Fibroblast of skin of right biceps (primary cell): ENCODE measurements at places on chromosomes 5 and 9.

DNA sequence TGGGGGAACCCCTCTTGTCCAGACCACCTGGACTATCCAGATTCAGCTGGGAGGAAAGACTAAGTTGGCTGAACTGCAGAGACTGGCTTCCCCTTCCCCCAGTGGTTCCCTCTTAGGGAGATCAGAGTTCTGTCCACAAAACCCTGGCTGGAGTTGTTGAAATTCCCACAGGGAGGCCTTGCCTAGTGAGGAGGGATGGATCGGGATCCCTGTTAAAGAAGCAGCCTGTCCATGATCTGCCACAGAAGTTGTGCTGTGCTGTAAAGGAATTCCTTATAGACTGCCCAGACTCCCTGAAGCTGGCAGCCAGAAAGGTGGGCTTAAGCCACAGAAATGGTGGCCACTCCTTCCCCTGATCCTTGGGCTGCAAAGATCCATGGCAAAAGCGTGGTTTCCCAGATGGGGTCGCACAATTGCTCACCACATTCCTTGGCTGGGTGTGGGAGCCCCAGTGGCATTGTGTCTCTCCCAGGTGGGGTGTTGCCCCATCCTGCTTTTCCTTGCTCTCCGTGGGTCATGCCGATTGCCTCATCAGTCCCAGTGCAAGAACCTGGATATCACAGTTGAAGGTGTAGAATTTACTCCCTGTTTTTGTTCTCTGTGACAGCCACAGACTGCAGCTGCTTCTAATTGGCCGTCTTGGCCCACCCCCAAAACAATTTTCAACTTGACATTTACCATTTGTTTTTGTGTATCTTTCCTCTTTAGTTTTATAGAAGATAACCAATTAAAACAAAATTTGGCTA is 342.4 kb downstream of the FGF10 start:
- no peak for DNase-seq

GRCh38 chr9:1957856-1958255 is 57.3 kb upstream of the SMARCA2 start:
- no peak for DNase-seq

- no peak for DNase-seq
Observed at GRCh38 chr9:942805-943580, 33.5 kb upstream of the DMRT3 start.

- no peak for DNase-seq
Observed at GRCh38 chr9:112861155-112861554, 29.5 kb downstream of the SLC46A2 start.

GRCh38 chr9:133545494-133546286 is 11.2 kb downstream of the ADAMTSL2 start:
- DNase-seq: no peak

DNA sequence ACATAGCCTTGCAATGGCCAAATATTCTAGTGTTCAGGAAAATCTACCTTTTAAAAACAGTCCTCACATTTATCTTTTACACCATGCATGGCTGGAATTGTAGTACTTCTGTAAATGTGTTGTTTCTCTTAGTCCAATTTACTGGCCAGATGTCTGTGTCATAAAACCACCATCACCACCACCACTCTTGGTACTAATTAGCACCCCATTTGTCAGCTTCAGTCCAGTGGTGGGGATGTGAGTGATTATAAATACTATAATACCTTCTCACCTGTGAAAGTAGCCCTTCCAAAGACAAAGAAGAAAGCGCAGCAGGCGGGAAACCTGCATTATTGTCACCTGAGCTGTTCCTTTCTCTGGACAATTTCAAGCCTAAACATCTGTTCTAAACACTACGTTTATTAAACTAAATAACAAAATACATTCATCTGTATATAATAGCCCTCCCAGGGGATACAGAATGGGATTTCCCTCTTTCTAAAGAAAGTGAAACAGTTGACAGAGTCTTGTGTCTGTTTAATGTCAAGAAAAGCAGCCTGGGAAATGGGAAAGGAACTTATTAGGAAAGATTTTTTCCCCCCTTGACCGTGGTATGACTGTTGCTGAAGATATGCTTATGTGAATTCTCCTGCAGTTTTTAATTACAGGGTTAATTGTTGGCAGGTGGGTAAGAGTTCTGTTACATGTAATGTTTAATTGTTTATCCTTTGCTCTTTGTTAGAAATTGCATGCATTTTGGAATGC is 144.5 kb upstream of the NUDT12 start:
- DNase-seq: peak; percentile 50

DNA sequence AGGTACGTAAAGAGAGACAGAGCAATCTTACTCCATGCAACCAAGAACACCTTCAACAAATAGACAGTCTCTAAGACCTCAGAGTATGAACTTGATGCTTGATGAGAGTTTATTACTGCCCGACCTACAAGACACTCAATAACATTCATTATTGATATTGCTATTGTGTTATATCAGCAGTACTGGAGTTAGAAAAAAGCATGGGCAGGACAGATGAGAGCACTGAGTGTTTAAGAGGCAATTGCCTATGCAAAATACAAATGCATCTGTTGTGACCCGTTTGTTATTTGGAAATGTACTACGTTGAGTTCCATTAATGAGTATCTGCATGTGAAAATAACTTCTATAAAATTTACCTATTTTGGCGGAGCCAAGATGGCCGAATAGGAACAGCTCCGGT is 8.1 kb upstream of the MARCOL start:
- DNase-seq: no peak

DNA sequence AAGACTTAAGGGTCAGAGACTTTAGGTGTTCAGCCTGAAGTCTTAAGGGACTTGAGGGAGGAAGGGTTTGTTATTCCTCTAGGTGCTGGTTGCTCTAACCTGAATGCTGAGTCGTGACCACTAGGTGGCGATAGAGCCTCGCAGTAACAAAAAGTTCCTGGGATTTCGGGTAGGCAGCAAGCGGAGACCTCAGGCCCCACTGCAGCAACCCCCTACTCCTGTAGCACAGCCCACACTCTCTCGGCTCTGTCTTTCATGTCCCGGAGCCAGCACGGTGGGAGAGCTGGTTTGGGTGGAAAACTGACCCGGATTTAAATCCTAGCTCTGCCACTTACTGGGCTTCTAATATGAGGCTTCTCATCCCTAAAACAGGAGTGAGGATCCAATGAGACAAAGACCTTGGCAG is 100.3 kb upstream of the PANK3 start:
- DNase-seq: peak; percentile 67

DNA sequence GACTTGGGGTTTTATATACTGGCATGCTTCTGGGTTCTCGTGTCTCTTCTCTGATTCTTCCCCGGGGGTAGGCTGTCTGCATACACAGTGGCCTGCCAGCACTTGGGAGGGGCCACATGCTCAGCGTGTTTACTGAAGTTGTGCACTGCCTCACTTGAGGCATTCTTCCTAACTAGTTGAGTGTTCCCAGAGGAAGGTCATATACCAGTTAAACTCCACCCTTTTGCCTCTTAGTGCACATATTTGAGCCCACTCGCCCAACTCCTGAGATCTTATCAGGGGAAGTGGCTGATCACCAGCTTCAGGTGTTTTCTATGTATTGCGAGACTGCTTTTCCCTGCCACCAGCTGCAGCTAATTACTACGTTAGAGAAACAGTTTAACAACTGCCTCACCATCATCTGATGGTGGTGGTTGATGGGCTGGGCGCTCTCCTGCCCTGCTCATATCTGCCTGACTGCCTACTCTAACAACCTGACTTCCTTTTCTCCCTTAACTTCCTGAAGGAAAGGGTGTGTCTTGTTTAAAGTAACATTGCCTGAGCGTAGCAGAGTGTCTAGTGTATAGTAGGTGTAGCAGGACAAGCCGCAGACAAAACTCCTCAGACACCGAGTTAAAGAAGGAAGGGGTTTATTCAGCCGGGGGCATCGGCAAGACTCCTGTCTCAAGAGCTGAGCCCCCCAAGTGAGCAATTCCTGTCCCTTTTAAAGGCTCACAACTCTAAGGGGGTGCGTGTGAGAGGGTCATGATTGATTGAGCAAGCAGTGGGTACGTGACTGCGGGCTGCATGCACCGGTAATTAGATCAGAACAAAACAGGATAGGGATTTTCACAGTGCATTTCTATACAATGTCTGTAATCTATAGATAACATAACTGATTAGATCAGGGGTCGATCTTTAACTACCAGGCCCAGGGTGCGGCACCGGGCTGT is 60.1 kb upstream of the CLINT1 start:
- peak; percentile 6 for DNase-seq

DNA sequence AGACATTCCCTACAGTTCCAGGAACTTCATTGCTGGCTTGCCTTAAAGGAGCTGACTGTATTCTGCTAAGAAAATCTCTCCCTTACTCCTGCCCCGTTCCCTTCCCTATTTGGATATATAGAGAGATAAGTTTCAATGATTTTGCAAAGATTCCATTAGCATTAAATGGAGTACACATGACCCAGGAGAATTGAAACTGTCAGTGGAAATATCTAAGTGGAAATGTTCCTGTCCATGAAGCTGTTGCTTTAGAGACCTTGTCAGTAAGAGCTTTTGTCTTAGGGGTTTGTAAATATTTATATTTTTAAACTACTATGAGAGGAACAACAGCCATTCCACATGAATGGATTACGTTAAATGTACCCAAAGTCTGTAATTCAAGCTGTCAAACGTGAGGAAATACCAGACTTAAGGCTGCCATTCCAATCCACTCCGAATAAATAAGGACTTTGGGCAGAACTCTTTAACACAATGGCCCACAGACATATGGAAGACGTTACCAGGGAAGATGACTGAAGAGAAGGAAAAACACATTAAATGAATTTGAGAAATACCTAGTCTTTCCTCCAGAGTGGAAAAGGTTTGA is 387.1 kb upstream of the PAPPA start:
- no peak for DNase-seq

DNA sequence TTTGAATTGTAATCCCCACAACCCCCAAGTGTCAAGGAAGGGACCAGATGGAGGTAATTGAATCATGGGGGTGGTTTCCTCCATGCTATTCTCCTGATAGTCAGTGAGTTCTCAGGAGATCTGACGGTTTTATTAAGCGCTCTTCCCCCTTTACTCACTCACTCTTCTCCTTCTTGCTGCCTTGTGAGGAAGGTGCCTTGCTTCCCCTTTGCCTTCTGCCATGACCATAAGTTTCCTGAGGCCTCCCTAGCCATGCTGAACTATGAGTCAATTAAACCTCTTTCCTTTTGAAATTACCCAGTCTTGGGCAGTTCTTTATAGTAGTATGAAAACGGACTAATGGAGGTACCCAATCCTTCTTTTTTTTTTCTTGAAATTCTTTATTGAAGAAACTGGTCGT is 2.2 kb upstream of the CEP120 start:
- no peak for DNase-seq

- DNase-seq: no peak
Observed at GRCh38 chr5:180797256-180798192, 5.1 kb downstream of the MGAT1 start.

- DNase-seq: peak; percentile 15
Observed at GRCh38 chr5:58066076-58066475, 393.8 kb downstream of the PLK2 start.

DNA sequence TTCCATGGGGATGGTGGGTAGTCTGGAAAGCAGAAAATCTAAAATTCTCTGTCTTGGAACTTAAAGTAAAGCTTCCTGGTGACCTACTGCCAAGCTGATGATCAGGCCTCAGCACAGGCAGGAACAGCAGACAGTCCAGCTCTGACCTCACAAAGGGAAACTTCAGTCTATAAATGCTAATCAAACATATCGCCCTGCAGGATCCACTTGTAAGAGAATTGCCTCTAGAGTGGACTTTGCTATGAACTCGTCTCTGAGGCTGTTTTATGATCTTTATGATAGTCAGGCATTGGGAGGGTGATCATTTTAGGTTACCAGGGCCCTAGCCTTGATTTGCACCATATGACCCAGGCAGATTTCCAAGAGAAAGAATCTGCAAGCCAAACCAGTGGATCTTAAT is 67.6 kb upstream of the SELENOP start:
- DNase-seq: no peak

- no peak for DNase-seq
Observed at GRCh38 chr5:441996-442334, 1.0 kb upstream of the EXOC3 start.

GRCh38 chr5:151218177-151218576 is 5.7 kb downstream of the CCDC69 start:
- DNase-seq: no peak

DNA sequence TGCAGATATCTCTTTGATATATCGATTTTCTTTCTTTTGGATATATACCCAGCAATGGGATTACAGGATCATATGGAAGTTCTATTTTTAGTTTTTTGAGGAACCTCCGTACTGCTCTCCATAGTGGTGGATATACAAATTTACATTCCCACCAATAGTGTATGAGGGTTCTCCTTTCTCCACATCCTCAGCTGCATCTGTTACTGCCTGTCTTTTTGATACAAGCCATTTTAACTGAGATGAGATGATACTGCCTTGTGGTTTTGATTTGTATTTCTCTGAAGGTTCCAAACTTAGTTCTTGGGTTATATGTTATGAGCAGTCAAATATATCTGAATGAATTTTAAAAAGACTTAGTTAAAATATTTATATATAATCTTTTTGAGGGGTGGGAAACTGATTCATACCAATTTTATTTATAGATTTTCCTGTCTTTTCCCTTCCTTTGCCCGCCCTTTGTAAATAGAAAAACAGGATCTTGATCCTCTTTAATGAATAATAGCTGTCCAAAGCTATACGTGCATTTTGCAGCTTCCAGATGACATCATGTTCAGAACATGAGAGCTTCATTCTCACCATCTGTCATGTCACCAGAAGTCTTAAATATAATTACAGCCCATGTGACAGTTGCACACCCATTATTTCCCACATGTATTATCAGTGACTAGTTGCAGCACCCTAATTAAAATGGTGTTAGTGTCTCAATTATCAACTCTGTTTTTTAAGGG is 6.2 kb upstream of the ARHGEF28 start:
- peak; percentile 15 for DNase-seq

- no peak for DNase-seq
Observed at GRCh38 chr5:150035139-150035895, 34.8 kb downstream of the HMGXB3 start.

GRCh38 chr9:80399606-80400005 is 827.8 kb downstream of the TLE4 start:
- DNase-seq: no peak

GRCh38 chr9:109016132-109016531 is 2.8 kb upstream of the CTNNAL1 start:
- DNase-seq: no peak

DNA sequence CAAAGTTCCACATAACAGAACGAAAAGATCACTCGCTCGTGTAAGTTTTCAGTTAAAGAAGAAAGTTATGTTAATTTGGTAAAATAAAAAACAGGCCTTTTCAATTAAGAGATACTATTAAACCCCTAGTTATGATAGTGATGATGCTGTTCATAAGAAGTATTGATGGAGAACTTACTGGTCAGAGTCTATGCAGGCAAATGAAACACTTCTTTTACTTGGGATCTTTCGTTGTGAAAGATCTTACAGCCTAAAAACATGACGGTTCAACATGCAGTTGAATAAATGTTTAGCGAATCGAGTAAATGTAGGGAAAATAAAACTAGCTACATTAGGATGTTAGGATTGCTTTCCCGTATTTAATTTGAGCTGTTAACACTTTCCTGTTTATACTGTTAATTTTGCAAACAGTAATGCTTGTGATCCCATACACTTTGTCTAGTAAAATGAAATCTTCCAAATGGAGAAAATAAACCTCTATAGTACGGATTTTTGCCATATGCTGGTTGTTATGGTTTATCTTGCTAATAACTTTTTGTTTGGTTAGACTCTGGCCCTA is 2.0 kb downstream of the RHOBTB3 start:
- no peak for DNase-seq
